ENCODE measurements at places on chromosomes 12 and 14.

DNA sequence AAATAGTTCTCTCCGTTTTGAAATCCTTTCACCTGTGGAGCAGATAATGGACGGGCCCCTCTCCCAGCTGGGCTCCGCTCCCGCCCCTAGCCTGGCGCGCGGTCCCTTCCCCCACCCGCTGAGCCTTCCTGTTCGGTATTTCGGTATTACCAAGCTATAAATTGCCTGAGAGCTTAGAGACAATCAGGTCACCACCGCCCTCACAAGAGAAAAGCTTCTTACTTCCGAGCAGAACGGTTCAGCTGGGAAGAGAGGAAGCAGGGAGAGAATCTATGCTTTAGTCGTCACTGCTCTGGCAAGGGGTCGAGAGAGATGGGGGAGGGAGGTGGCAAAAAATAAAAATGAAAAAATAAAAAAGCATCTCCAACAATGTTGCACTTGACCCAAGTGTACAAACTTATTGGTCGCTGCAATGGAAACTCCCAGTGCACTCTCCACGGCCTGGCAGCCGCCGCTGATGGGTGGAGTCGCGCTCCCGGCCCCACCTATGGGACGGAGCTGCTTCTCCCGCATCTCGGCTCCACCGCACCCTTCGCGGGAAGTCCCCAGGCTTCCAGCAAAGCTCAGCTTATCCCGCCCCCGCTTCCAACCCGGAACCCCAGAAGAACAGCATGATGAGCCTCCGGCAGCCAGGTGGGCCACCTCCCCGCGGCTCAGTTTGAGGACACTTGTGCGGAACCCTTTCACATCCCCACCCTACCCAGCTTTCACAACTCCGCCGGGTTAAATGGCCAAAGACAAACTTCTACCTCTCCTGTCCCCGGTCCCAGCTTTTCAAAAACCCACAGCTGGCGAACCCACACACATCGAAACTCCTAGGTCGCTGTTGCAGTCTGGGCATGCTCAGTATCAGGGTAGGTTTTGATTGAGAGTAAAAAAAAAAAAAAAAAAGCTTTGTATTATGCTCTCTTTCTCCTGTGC is 832 bp upstream of the SYT1 start:
- peak; percentile 71 for DNase-seq

DNA sequence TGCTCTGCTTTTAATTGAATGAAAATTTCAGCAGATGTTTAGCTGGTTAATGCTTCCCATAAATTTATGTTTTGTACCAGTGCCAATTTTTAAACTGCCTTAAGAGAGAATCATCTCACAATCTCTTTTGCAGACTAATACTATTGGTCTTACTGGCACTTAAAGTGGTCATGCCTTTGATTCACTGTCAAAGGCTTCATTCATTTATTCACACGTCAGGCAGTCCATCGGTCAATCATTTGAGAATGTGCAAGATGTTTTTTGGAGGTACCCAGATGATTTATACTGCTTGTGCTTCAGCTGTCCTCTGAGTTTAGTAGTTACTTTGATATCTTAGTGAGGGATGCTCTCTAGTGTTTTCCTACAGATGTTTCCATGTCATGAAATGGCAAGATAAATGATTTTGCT is 83.4 kb downstream of the NAV3 start:
- DNase-seq, result no peak

DNA sequence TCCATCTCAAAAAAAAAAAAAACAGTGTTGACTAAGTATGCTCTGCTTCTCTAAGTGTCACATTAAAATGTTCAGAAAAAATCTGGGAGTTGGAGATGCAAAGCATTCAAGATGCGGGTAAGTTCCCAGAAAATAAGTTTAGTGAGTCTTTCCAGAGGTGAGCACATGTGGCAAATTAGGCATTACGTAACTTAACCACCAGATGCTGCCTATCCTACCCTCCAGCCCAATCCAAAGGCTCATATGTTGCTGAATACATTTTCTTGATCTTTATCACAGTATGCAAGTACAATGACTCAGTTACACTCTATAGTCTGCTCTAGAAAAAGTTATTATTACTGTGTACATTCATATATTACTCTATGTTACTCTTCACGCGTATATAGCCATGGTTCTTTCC is 3.6 kb downstream of the SLC2A14 start:
- DNase-seq, result no peak

DNA sequence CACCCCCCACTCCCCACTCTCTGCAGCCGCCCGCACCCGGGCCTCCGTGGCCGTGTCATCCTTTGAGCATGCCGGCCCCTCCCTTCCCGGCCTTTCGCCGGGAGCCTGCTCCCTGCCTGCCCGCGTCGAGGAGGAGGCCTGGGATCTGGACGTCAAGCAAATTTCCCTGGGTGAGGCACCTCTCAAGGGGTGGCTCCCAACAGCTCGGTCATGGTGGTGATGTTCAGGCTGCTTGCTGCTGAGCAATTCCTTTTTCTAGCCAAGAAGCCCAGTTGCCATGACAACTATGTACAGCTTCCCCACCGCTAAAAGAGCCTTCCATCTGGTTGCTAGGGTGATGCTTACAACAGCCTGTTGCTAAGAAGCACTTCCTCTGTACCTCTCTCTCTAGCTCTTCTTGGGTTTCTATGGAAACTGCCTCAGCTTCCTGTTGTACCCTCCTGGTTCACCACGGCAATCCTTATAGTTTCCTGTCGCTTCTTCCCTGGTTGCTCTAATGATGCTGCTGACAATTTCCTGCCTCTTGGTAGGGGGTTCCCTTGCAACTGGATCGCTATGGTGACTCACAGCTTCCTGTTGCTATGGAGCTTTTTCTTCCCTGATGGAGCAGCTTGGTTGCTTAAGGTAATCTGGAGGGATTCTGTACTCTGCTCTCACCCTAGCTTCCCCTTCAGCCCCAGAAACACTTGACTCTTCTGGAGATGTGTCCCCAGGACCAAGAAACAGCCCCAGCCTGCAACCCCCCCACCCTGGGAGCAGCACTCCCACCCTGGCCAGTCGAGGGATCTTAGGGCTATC is 11.0 kb downstream of the ZNF219 start:
- peak; percentile 99 for DNase-seq

GRCh38 chr12:98344046-98344930 is 171.1 kb upstream of the TMPO start:
- DNase-seq, result no peak

- no peak for DNase-seq
Measured at GRCh38 chr14:91977884-91978283, 30.4 kb upstream of the FBLN5 start.

DNA sequence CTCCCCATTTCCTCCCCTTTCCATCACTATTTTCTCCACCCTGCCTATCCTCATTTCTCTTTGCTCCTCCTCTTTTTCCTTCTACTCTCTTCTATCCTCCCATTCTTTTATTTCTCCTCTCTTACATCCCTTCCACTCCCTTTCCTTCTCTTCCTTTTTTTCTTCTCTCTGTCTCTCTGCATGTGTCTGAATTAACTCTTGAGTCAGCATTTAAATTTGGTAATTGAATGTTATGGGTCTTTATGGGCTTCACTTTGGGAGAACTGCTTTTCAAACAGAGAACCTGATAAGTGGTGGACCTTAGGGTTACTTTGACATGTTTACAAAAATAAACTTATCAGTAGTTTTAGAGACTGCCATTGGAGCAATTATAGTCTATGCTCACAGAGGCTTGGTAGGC is 992.7 kb downstream of the NRXN3 start:
- no peak for DNase-seq

GRCh38 chr14:22978981-22979671 is 3.2 kb downstream of the AJUBA start:
- no peak for DNase-seq

DNA sequence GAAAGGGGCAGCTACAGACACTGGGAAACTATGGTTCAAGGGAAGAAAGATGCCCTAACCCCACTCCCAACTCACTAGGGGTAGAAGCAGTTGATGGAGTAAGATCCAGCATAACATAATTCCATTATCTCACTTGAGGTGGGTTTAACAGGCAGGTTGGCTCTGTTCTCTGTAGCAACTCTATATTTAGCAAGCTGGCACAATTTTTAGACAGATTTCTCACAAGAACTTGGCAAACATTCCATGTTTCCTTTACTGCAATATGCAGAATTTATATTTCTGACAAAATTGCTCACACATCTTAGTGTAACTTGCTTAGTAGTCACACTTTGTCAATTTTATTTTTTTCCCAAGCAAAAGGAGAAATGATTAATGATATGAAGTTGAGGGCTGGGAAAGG is 475.4 kb downstream of the RMST start:
- no peak for DNase-seq

GRCh38 chr12:20722142-20722541 is 27.0 kb downstream of the SLCO1C1 start:
- peak; percentile 1 for DNase-seq

DNA sequence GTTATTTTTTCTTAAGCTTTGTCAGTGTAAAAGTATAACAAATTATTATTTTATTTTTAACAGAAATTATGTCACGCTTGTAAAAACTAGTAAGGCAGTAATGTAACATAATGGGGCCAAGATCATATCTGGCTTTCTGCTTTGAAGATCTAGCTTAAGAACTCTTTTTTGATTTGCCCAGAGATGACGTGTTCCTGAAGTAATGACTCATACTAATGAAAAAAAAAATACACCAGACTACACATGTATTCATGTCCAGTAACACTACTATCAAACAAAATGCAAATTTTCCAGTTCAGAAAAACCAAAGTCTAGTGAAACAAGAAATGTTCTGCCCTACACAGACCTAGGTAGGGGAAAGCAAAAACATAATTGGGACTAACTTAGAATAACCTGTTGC is 432.2 kb upstream of the ATXN7L3B start:
- DNase-seq, result no peak

- DNase-seq, result no peak
Measured at GRCh38 chr14:77421201-77421600, 2.1 kb downstream of the NOXRED1 start.

DNA sequence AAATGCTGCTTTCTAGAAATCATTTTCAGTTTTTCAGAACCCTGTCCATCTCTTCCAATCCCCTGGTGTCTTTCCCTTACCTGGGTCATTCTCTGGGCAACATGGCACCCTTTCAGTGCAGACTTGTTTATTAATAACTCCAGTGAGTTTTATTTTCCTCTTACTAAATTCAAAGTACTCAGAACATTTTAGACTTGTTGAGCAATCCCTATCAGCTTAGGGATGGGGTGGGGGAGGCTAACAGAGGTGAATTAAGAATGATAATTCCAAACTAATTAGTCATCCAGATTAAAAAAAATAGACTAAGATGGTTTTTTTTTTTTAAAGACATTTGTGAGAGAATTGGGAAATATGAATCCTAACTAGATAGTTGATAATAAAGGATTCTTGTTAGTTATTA is 10.7 kb downstream of the GPRC5A start:
- no peak for DNase-seq

DNA sequence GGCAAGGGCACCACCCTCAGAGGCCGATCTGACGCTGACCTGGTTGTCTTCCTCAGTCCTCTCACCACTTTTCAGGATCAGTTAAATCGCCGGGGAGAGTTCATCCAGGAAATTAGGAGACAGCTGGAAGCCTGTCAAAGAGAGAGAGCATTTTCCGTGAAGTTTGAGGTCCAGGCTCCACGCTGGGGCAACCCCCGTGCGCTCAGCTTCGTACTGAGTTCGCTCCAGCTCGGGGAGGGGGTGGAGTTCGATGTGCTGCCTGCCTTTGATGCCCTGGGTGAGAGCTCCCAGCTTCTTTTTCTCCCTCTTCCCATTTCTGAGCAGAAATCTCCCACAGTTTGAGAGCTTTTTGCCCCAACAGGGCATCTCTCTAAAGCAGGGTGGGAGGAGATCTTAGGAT is 1.8 kb downstream of the OAS1 start:
- DNase-seq, result no peak

- DNase-seq, result no peak
Measured at GRCh38 chr14:52033101-52033642, 35.7 kb downstream of the NID2 start.

DNA sequence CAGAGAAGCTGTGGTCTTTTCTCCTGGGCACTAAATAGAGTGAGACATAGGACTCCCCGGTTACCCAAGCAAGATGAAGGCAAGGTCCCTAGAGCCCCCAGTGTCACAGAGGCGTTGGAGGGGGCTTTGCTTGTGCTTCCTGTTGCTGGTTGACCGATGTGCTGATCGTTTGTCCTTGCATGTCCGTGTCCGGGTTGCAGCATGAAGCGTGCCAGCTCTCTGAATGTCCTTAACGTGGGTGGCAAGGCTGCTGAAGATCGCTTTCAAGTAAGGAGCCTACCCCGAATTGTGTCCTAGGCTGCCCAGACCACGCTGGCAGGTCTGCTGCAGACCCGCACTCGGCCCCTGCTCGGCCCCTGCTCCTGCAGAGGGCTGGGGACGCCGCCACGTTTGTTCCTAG is 23.1 kb downstream of the XRCC3 start:
- DNase-seq, result no peak

DNA sequence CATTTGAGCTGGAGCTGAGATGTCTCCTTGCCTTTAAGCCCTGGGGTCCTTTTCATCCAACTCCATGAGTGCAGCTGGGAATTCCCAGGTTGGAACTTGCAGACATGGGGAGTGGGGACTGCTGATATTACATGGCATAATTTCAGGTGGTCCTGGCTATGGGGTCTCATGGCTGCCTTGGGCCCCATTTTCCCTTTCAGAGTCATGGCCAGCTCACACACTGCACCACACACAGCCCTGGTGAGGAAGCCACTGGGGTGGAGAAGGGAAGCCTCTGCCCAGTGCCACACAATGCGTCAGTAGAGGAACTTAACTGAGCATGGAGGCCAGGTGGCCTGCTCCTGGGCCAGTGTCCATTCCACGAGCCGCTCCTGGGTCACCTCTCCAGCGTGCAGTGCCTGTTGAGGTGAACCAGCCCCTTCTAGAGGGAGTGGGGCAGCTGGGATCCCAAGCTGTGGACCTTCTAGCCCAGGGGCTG is 17.3 kb upstream of the KRT86 start:
- no peak for DNase-seq

GRCh38 chr14:32352631-32353030 is 23.5 kb downstream of the AKAP6 start:
- no peak for DNase-seq

All from lung microvascular endothelial cell (primary cell).